Activated CD4-positive, alpha-beta T cell treated with anti-CD3 and anti-CD28 coated beads, Interleukin-2, amount 10 ng/mL, durations not matched to agents 7 days and 5 days (primary cell): ENCODE measurements at places on chromosomes 5 and 9. TPM values are rescaled to one million over a fixed set of nuclear protein-coding genes. Genes with fewer than 3 reads are reported as not detected.

The TMEM215 gene
- not detected for total RNA-seq

The SPINK1 gene
- not detected for total RNA-seq

The FAM221B gene
- total RNA-seq, result not detected

The COL15A1 gene
- total RNA-seq, result 0.07 TPM

The AGXT2 gene
- total RNA-seq, result not detected

DNA sequence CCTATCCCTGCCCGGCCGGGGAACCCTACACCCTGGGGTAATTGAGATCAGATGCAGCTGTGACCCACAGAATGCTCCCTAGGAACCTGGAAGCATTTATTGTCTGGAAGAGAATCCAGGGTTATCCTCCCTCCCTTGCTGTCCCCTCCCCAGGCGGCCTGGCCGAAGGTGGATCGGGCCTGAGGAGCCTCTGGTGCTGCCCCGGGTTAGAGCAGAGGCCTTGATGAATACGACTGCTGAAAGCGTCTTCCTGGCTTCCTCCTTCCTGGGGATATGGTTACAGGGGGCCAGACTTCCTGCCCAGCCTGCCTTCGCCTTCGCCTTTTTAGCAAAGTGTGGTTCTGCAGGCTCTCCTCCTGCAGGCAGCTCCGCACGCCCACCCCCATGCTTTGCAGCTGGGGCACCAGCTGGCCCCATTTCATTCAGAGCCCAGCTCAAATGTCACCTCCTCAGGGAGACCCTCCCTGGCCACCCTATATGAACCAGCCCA lies 22.5 kb upstream of the PTGS1 start:
- H3K36me3 ChIP-seq, result peaks cover 2% of the 10 kb centered on the region
- H3K27me3 ChIP-seq, result peaks cover 32% of the 10 kb centered on the region
- no peak overlapping the region for H3K27ac ChIP-seq
- DNase-seq, result no peak
- H3K4me3 ChIP-seq, result no peak overlapping the region
- H3K4me1 ChIP-seq, result peaks cover 18% of the 10 kb centered on the region

DNA sequence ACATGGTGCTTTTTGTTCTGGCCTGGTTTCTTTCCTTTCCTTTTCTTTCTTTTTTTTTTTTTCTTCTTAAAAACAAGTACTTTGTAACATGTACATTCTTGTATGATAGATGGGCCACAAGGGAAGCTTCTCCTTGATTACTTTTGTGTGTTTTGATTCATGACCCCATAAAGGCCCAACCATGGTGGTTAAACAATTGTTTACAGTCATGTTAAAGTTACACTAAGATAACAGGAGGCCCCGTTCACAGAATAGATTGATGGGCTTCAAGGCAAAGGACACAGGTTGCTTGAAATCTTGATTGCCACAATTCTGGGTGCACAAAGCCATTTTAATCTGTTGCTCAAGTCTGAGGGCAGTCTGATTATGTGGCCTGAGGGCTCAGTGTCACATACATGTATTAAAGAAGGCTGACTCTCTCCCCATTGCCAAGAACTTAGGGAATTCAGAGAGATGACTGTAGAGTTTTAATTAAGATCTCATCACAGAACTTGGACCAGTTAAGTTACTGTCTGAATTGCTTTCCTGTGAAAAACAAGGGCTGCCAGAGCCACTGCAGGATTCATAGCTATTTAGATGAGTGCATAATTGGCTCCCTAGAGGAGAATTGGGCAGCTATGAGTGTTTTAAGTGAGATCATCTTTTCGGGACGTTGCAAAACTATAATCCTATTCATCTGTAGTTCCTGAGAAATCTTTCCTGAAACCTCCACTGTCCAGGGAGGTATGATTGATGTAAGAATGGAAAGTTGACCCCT lies 163.4 kb downstream of the TLE4 start:
- H3K27me3 ChIP-seq, result no peaks in the 10 kb centered on the region
- H3K4me3 ChIP-seq, result no peak overlapping the region
- DNase-seq, result no peak
- H3K36me3 ChIP-seq, result peaks cover 4% of the 10 kb centered on the region
- peaks cover 8% of the 10 kb centered on the region for H3K4me1 ChIP-seq

DNA sequence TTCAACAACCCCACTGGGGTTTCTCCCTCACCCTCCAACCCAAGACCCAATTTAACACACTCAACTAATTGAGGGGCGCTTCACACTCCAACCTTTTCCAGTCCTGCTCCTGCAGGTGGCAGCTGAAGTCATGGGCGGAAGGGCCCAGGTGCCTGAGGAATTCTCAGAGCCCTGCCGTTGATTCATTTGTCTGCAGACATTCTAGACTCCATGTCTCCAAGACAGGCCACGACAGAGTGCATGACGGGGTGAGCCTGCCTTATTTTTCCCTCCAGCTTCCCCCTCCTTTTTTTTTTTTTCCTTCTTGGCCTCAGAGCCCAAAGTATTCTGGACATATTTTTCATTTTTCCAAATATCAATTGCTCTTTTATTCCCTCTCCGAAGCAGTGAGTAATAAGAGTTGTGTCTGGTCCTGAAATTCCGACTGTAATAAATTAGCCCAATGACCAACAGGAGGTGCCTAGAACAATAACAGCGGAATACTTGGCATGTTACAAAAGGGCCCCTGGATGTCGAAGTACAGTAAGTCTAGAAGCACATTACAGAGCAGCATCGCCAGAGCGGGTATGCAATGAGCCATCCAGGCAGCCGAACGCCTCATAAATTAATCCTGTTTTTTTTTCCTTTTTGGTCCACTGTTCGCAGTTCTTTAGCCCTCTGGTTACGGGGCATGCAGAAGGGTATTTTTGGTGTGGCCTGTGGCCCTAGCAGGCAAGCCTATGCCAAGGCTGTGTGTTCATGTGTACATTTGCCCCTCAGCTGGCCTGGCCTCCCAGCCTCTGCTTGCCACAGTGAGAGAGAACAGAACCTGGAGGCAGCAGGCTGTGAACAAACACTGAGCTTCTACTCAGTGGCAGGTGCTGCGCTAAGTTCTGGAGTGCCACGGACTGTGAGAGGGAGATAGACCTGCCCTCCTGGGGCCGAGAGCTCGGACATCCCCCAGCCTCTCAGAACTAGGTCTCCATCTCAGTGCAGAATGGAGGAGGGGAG lies 8.6 kb upstream of the SMIM23 start:
- no peaks in the 10 kb centered on the region for H3K27me3 ChIP-seq
- no peak overlapping the region for H3K4me3 ChIP-seq
- H3K4me1 ChIP-seq, result no peaks in the 10 kb centered on the region
- no peak for DNase-seq
- H3K36me3 ChIP-seq, result no peaks in the 10 kb centered on the region

DNA sequence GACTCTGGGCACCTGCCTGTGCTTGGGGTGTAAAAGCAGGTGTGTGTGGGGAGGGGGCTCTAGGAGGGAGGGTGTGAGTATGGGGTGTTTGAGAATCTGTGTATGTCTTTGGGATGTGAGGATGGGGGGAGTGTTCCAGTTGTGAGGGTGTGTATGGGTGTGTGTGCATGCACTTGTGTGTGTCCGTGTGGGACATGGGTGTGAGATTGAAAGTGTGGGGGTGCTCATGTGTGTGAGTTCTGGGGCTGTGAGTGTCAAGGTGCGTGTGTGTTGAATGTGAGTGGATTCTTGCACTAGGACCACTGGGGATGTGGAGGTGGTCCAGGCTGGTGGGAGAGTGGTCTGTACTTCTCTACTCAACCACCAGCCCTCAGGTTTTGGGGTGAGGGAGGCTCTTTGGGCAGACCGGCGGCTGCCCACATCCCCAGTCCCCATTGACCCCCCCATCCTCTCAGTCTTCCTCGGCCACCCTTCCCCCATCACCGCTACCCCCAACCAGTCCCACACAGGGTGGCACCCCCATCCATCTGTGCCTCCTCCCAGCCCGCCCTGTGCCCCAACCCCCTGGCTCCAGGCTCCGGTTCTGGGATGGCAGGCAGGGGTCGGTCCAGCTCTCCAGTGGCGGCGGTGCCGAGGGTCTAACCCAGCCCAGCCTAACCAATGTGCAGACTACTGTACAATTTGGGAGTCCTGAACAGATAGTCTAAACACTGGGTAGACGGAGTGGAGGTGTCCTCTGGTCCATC lies 31.5 kb downstream of the GOLGA2 start:
- no peak overlapping the region for H3K4me3 ChIP-seq
- H3K4me1 ChIP-seq, result peaks cover 4% of the 10 kb centered on the region
- H3K27ac ChIP-seq, result no peak overlapping the region
- no peak for DNase-seq
- H3K27me3 ChIP-seq, result peaks cover 20% of the 10 kb centered on the region

- no peak overlapping the region for H3K27ac ChIP-seq
- DNase-seq, result no peak
- H3K27me3 ChIP-seq, result no peaks in the 10 kb centered on the region
- no peaks in the 10 kb centered on the region for H3K4me1 ChIP-seq
- H3K4me3 ChIP-seq, result no peak overlapping the region
- no peaks in the 10 kb centered on the region for H3K36me3 ChIP-seq
These were observed 100.2 kb downstream of the IRX1 start for GRCh38 chr5:3695818-3696217.

DNA sequence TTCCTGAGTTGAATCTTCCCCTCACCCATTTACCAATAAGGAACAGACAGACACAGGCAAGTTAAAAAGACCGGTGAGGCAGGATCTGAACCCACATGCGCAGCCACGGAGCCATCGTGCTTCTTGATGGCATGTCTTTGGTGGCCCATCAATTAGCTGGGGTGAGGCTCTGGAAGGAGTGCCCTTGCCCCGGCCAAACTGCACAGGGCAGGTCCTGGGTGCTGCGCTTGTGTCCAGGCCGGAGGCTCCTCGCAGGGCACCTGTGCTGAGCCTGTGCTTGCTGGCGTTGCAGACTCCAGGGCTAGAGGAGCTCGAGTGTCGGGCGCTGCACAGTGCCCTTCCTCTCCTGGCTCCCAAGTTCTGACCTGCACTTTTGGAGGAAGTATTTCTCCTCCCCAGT lies 66.4 kb downstream of the PSMB7 start:
- H3K27me3 ChIP-seq, result no peaks in the 10 kb centered on the region
- no peaks in the 10 kb centered on the region for H3K4me1 ChIP-seq
- no peak for DNase-seq
- H3K36me3 ChIP-seq, result peaks cover 13% of the 10 kb centered on the region
- H3K4me3 ChIP-seq, result no peak overlapping the region
- H3K27ac ChIP-seq, result no peak overlapping the region
